ENCODE measurements at places on chromosomes 5 and 9.

DNA sequence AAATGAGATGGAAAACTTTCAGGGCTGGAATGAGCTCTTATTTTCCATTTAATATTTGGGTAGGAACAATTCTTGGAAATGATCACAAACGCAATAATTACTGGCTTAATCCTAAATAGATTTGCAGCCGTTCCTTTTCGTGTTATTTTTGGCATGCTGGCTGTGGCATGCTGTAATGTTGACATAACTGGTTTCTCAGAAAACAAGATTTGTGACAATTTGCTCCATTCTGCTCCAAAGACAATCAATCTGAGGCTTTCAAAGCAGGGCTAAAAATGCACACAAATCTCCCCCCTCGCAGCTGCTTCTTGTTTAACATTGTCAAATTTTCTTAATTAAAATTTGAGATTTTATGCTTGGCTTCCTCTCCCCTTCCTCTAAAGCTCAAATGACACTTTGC lies 151.2 kb downstream of the TTC39B start:
- DNase-seq: no peak
- H3K27ac ChIP-seq: no peak overlapping the region
- H3K4me3 ChIP-seq: no peak overlapping the region
- peaks cover 6% of the 10 kb centered on the region for H3K27me3 ChIP-seq
- no peaks in the 10 kb centered on the region for H3K4me1 ChIP-seq

DNA sequence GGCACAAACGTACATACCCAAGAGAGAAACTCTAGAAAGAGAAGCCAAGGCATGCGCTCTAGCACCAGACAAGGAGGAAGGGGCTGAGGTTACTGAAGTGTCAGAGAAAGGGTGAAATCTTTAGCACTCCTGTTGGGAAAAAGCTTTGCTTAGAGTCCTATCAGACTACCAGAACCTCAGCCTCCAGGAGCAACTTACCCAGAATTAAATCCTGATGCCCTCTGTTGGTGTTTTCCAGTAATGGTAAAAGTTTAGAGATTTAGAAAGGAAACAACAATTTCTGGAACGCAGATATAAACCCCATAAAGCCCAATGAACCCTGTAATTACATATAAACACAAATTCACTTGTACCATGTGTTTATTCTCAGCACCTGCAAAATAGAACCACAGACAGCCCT lies 33.2 kb upstream of the ASTN2 start:
- H3K36me3 ChIP-seq: no peaks in the 10 kb centered on the region
- no peaks in the 10 kb centered on the region for H3K27me3 ChIP-seq
- no peak overlapping the region for H3K4me3 ChIP-seq
- H3K4me1 ChIP-seq: no peaks in the 10 kb centered on the region
- no peak for DNase-seq

- H3K4me1 ChIP-seq: peaks cover 44% of the 10 kb centered on the region
- no peaks in the 10 kb centered on the region for H3K27me3 ChIP-seq
- no peak overlapping the region for H3K4me3 ChIP-seq
These were observed 21.1 kb downstream of the SRFBP1 start for GRCh38 chr5:121982893-121983285.

GRCh38 chr5:56475689-56476486 lies 242.8 kb upstream of the ANKRD55 start:
- H3K27ac ChIP-seq: no peak overlapping the region
- peaks cover 4% of the 10 kb centered on the region for H3K27me3 ChIP-seq
- no peak for DNase-seq
- H3K4me1 ChIP-seq: peaks cover 11% of the 10 kb centered on the region
- no peaks in the 10 kb centered on the region for H3K36me3 ChIP-seq

DNA sequence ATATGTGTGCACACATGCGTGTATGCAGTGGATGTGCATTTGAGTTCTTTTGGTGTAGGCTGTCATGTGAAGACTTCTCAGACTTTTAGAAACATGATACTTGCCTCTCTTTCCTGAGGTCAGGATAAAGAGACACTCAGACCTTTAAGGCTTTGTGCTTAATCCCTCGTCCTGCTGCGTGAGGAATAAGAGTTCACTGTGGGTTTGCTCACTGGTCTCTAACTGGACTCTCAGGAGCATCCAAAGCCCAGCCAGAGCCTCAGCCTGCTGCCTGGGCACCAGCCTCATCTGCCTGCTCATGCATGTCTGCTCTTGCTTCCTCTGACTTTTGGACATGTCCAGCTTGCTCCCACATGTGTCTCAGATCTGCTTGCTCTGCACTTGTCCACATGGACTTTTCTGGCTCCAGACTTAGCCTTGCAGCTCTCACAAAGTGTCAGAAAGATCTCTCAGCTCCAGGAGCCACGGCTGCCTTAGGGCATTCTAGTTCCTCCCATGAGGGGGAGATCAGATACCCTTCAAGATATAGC lies 65.1 kb upstream of the ZNF366 start:
- H3K4me3 ChIP-seq: no peak overlapping the region
- no peak overlapping the region for H3K27ac ChIP-seq
- DNase-seq: no peak
- no peaks in the 10 kb centered on the region for H3K4me1 ChIP-seq
- peaks cover 29% of the 10 kb centered on the region for H3K27me3 ChIP-seq

GRCh38 chr5:111865356-111865755 lies 108.4 kb upstream of the NREP start:
- H3K4me1 ChIP-seq: no peaks in the 10 kb centered on the region
- no peak overlapping the region for H3K4me3 ChIP-seq

DNA sequence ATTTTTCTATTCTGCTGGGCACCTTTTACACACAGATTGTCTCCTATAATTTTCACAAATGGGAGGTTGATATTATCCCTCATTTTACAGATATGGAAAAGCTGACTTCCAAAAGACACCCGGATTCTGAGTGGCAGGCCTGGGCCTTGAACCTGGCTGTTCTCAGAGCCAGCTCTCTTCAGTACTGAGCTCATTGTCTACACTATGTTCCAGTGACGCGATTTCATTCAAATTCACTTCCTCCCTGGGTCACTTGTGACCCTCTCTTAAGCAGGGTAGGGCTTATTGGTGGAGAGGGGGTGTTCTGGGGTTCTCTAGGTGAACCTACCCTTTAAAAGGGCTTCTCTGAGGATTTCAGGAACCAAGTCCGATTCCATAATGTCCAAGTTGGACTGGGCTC lies 70.2 kb downstream of the ANKRD33B start:
- H3K4me1 ChIP-seq: peaks cover 71% of the 10 kb centered on the region

- DNase-seq: no peak
- H3K36me3 ChIP-seq: no peaks in the 10 kb centered on the region
- H3K27me3 ChIP-seq: peaks cover 10% of the 10 kb centered on the region
- H3K4me1 ChIP-seq: peaks cover 28% of the 10 kb centered on the region
- no peak overlapping the region for H3K4me3 ChIP-seq
- H3K27ac ChIP-seq: no peak overlapping the region
These were observed 6.5 kb upstream of the NEK6 start for GRCh38 chr9:124251204-124251603.

- DNase-seq: peak; percentile 32
- peaks cover 6% of the 10 kb centered on the region for H3K36me3 ChIP-seq
- H3K27me3 ChIP-seq: no peaks in the 10 kb centered on the region
- H3K27ac ChIP-seq: peak overlapping the region; percentile 99
- peaks cover 24% of the 10 kb centered on the region for H3K4me1 ChIP-seq
These were observed 1.1 kb upstream of the FAF2 start for GRCh38 chr5:176446884-176447590.

DNA sequence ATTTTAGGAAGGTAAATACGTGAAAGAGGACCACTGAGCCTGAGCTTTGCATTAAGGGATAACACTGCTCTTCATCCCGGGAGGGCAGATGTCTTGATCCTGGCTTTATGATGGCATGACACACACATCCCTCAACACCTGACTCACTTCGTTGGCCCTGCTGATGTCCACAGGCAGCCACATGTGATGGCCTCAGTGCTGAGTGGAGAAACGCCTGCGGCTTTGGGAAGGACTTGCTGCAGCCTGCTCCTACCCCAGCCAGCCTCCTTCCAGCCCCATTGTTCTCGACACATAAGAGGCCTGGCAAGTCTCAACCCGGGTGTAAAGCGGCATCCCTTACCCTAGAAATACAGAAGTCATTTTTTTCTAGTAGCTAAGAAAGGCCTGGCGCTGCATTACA lies 169.0 kb downstream of the SYK start:
- H3K4me1 ChIP-seq: peaks cover 20% of the 10 kb centered on the region
- H3K27me3 ChIP-seq: peaks cover 6% of the 10 kb centered on the region
- DNase-seq: no peak
- H3K4me3 ChIP-seq: no peak overlapping the region
- H3K27ac ChIP-seq: no peak overlapping the region
